Ammon's horn (tissue), 1 donor: ENCODE measurements at places on chromosomes 11 and 22.

GRCh38 chr11:17603056-17603825 is 56.2 kb downstream of the OTOG start:
- no peak for DNase-seq

DNA sequence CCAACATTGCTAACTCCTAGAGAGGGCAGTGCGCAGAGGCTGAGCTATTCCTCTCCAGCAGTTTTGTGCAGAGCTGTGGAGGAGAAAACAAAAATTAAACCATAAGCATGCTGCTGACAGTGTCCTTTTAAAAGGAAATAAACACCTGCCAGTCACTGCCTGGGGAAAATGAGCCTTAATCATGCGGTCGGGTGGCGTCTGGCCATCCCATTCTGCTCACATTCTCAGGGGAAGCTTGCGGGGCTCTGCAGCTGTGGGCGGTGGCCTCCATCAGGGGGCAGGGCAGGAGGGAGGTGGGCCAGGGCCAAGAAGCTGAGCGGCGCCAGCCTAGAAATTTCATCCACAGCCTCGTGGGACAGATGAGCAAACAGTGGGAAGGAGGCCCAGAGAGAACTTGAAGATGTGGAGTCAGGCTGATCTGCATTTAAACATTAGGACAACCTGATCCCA is 71.0 kb upstream of the TP53I11 start:
- DNase-seq = peak; percentile 42

GRCh38 chr22:22946131-22946530 is 58.5 kb downstream of the IGLL5 start:
- no peak for DNase-seq

GRCh38 chr22:19478045-19478900 is 720 bp downstream of the UFD1 start:
- DNase-seq = no peak

DNA sequence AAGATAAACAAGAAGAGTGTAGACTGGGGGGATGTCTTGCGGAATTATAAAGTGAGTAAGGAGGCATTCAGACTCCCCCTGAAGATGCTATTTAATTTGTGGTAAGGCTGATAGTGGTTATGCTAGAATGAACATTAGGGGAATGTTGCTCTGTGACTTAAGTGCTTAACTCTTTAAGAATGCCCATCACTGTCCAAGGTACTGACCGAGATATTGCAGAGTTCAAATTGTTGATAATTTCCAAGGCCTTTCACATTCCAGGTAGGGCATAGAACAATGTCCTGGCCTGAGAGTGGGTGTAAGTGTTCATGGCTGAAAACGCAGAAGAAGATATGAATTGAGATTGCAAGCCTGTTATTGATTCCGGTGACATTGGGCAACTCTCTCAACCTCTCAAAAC is 90.3 kb upstream of the SEZ6L start:
- DNase-seq = no peak

GRCh38 chr11:2399488-2400068 is 972 bp upstream of the TSSC4 start:
- DNase-seq = peak; percentile 46

- no peak for DNase-seq
These were observed 7.9 kb upstream of the MACROD1 start for GRCh38 chr11:64173616-64174355.

- no peak for DNase-seq
These were observed 90.4 kb upstream of the PDGFD start for GRCh38 chr11:104254347-104254746.

GRCh38 chr11:30710221-30710620 is 124.1 kb upstream of the MPPED2 start:
- DNase-seq = peak; percentile 8

GRCh38 chr11:85540181-85540580 is 87.0 kb downstream of the DLG2 start:
- no peak for DNase-seq

- DNase-seq = peak; percentile 97
These were observed 44.5 kb downstream of the FEZ1 start for GRCh38 chr11:125451400-125452124.

GRCh38 chr11:69316956-69317355 is 23.0 kb downstream of the MYEOV start:
- no peak for DNase-seq

DNA sequence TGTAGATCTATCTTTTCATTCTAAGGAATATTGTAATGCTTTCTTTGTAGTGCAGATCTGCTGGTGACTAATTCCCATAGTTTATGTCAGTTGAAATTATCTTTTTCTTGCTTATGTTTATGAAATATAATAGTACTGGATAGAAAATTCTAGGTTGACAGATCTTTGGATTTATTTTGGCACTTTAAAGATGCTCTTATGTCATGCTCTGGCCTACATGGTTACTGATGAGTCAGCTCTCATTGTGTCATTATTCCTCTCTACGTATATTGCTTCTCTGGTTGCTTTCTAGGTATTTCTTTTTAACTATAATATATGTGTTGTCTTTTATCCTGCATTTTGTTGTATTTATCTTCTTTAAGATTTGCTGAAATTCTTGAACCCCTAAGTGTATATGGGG is 955.5 kb upstream of the CHORDC1 start:
- no peak for DNase-seq

DNA sequence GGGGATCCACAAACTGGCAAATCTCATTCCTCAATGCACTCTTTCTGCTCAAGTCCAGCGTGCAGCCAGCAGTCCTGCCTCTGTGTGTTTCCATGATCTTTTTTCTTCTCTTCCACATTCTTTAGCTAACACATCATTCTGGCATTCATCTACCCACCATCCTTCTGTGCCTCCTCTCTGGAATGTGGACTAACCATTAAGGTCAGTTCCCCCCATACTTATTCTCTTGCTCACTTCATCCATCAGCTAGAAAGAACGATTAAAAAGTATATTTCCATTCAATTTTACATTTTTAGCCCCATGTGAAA is 7.8 kb downstream of the KIRREL3 start:
- DNase-seq = no peak

GRCh38 chr11:32071811-32072210 is 19.1 kb upstream of the RCN1 start:
- DNase-seq = no peak

GRCh38 chr11:1109918-1110705 is 35.4 kb downstream of the MUC2 start:
- no peak for DNase-seq

GRCh38 chr11:13105237-13105844 is 96.2 kb downstream of the RASSF10 start:
- no peak for DNase-seq

DNA sequence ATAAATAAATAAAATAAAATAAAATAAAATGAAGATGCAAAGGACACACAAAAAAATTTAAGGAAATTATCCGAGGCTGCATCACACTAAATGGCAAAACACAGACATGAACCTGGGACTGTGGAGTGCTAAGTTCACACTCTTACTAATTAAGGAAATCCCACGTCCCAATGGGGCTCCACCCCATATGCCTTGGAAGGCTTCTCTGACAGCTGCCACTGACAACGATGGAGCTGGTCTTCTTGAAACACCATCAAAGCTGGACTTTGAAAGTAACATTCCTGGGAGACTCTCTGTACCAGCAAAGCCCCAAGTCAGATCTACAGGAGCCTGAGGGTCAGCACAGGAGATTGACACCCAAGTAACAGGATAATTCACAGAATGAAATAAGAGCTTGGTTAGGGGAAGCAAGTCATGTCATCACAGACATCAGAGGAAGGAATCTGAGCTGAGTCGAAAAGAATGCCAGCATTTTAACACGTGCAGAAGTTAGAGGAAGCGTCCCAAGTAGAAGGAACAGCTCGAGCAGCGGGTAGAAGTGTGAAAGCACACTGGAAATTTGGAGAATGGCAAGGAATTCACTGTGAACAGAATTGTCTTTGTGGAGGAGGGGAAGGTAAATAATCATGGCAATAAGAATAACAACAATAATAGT is 13.8 kb downstream of the TPST2 start:
- peak; percentile 47 for DNase-seq

DNA sequence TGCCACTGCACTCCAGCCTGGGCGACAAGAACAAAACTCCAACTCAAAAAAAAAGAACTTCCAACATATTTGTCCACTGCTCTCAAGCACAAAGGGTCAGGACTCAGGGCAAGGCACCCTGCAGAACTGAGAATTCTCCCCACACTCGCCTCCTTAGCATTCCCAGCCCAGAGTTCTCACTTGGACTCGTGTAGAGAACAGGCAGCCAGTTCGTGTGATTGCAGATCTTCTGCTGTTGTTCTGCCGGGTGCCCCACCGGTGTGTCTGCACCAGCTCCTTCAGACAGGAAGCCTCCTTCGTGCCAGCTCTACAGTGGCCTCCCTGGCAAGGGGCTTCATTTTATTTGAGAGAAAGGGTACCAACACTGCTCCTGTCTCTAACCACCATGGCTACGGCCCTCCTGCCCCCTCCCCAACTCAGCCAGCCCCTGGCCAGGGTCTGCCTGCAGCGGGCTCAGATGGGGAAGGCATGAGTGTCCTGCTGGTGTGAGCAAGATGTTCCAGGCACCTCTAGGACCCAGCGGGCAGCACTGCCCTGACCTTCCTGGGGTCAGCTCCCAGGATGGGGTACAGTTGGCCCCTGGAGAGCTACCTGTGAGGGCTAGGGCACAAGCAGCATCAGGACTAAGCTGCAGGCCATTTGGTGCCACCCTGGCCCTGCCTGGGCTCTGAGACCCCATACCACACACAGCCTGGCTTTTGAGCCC is 19.5 kb upstream of the SCGB1A1 start:
- DNase-seq = peak; percentile 57

GRCh38 chr11:834371-835316 is 1.9 kb downstream of the CD151 start:
- peak; percentile 56 for DNase-seq

GRCh38 chr11:26522912-26523610 is 49.0 kb downstream of the MUC15 start:
- DNase-seq = no peak

- no peak for DNase-seq
These were observed 129.5 kb downstream of the MICAL2 start for GRCh38 chr11:12239804-12240371.

GRCh38 chr11:105937738-105938137 is 84.3 kb downstream of the MSANTD4 start:
- peak; percentile 65 for DNase-seq

- DNase-seq = no peak
These were observed 62.0 kb downstream of the ZNF280B start for GRCh38 chr22:22446517-22446916.

GRCh38 chr11:37108436-37109285 is 510.6 kb upstream of the RAG2 start:
- no peak for DNase-seq

GRCh38 chr22:40004836-40005235 is 10.1 kb downstream of the FAM83F start:
- DNase-seq = no peak

- DNase-seq = no peak
These were observed 9.0 kb downstream of the CSNK2A3 start for GRCh38 chr11:11344045-11344444.

GRCh38 chr11:86046116-86046515 is 22.8 kb downstream of the PICALM start:
- no peak for DNase-seq

- DNase-seq = no peak
These were observed 42.7 kb downstream of the SHANK2 start for GRCh38 chr11:71209656-71210055.

GRCh38 chr11:114291842-114292680 is 4.1 kb upstream of the NNMT start:
- DNase-seq = no peak

- no peak for DNase-seq
These were observed 40.7 kb upstream of the SPATA19 start for GRCh38 chr11:133886029-133886428.

GRCh38 chr22:19019679-19020032 is 83.6 kb upstream of the PRODH start:
- DNase-seq = no peak
